ENCODE measurements at places on chromosomes 1 and 21. TPM values are rescaled to one million over a fixed set of nuclear protein-coding genes. Genes with fewer than 3 reads are reported as not detected.
A peak's percentile ranks its signal among the peaks of the same experiment; 100 is the strongest.

DNA sequence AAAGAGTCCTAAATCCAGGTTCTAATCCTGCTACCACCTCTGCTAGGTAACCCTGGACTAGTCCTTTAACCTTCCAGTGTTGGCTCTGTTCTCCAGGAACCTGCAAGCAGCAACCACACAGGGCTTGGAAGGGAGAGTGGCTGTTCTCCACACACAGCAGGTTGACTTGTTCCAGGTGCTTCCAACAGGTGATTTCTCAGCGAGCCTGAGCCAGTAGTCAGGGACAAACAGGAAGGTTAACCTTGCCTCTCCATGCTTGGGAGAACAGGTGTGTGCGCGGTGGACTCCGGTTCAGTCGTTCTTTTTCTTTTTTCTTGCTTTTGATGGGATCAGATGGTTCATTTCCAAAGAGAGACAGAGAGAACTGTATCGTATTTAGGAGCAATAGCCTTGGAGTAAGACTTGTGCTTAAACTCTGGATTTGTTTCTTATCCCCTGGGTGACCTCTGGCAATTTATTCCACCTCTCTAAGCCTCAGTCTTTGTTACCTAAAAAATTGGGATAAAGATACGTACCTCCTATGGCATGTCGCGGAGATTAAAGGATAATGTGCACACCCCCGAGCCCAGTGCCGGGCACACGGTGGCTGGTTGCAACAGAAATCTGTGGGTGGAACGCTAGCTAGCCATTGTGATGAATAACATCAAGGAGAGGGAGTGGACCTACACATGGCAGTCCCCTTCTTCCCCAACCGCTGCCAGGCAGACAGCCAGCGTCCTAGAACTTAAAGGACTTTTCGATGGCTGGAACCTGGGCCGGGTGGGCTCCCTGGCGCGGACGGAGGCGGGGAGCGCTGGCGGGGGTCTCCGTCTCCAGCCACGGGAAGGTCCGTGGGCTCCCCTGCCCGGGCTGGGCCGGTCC, 583 bp upstream of the CACHD1 start:
- no peak for DNase-seq

- no peak for DNase-seq
These were observed 53.8 kb upstream of the LYPLAL1 start for GRCh38 chr1:219119839-219120238.

DNA sequence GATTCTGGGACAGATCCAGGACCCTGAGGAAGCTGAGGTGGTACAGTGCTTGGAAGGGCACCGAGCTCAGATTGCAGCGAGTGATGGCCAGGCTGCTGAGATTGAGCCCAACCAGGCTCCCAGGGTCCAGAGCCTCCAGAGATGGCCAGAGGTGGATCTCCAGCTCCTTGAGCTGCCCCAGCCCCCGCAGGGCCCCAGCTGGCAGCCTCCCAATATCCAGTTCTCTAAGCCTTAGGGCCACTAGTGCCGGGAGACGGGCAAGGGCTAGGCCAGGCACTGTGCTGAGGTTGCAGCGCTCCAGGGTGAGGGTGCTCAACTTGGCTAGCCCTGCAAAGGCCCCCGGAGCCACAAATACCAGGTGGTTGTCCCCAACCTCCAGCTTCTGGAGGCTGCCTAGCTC, 3.4 kb downstream of the LINGO4 start:
- no peak for DNase-seq

Gene LPAR3
- 0.11 TPM for polyA plus RNA-seq

DNA sequence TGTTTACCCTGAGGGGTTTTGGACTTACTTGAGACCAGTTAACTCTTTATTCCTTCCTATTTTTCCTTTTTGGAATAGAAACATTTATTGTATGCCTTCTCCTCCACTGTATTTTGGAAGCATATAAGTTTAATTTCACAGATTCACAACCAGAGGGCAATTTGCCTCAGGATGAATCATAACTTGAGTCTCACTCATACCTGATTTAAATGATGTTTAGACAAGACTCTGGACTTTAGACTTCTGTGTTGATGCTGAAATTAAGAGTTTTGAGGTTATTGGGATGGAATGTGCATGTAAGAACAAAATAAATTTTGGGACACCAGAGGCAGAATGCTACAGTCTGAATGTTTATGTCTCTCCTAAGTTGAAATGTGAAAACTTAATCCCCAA, 7.1 kb upstream of the ADAM30 start:
- no peak for DNase-seq

DNA sequence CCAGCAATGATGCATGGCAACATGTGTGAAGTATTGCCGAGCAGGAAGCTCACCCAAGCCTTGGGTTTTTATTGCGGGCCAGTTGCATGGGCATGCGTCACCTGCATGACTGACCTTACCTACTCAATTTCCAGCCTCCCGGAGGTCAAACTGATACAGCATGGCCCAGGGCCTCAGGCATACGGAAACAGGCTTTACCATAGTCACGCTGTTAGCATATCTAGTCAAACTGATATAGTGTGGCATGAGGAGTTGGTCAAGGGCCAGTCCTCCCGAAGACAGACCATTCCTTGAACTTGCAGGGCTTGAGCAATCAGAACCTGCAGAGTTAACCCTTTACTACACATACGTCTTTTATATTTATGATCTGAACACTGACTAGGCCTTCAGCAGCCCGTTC, 6.4 kb upstream of the DUSP12 start:
- no peak for DNase-seq

DNA sequence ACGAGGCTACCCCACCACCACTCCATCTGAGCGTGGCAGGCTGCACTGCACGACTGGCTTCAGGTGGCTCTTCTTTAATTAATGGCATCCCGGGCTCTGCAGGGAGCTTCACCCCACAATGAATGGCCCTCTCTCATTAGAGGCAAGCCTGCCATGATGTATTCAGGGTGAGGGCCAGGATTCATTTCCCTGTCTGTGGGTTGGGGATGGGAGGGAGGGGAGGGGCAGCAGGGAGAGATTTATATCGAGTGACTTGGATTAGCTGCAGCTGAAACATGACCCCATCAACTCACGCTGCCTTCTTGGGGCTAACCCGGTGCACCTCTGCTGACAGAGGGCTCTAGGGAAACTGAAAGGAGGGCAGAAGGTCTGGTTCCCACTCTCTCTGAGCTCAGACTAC, 54.2 kb downstream of the ERI3 start:
- DNase-seq = no peak

- DNase-seq = no peak
These were observed 21.0 kb upstream of the CBR3 start for GRCh38 chr21:36113647-36114428.

Gene CD48
- 1.9 TPM for polyA plus RNA-seq

- DNase-seq = no peak
These were observed 3.4 kb downstream of the EPB41 start for GRCh38 chr1:28917757-28918118.

- DNase-seq = peak; percentile 63
These were observed 105.1 kb downstream of the COLGALT2 start for GRCh38 chr1:183932412-183932811.

DNA sequence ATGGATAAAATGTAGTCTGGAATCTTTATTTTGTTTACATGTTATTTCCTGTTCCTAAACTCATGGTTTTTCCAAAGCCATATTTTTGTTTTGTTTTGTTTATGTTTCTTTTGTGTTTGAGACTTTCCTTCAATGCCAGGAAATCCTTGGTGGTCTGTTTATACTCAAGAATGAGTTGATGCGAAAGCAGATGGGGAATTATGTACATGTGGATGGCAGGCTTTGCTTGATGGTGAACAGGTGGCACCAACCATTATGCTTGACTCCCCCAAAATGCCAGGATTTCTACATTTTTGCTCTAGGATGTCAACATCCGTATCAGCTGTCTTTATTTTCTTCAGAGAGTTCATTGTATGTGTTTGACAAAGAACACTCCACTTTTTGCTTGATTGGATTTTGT, 448.5 kb downstream of the PRDM2 start:
- no peak for DNase-seq

Data from forelimb muscle (tissue), 1 donor.